ENCODE measurements at places on chromosomes 4 and X.

DNA sequence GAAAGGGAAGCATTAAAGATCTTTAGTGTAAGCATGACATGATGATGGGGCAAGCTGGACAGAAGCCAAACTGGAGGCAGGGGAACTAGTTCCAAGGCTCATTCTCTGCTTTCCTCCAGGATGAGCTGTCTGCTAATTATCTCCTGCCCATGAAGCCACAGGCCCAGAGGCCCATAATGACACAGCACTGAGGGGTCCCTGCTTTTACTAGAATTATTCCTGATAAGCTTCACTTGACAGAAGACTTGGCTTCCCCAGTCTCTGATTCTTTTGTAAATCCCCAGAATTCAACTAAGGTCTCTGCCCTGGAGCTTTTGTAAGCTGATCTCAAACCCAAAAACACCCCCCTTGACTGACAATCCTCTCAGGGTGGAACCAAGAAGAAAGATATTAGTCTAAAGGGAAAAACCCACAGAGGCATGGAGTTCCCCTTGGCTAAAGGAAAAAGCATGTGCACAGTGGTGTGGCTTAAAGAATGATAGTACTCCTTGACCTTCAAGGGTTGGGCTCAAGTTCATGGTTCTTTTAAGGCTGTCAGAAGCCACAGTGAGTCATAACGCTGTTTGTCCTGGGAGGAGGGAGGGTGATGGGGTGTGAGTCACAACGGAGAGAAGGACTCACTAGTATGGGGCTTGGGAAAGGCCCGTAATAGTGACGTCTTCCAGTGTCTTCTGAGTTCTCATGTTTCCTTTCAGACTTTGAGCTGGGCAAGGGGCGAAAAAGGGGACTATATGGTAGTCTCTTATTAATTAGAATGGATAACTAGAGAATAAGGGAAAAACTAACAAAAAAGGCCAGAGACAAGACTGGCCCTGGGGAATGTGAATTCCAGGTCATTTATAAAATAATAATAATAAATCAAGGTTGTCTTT lies 146.0 kb upstream of the CPEB2 start:
- peak; percentile 17 for DNase-seq
- no peaks in the 10 kb centered on the region for H3K36me3 ChIP-seq
- no peak overlapping the region for H3K4me3 ChIP-seq
- H3K4me1 ChIP-seq: peaks cover 13% of the 10 kb centered on the region

GRCh38 chr4:78650106-78651024 lies 98.8 kb downstream of the ANXA3 start:
- DNase-seq: no peak
- H3K27me3 ChIP-seq: no peaks in the 10 kb centered on the region
- no peaks in the 10 kb centered on the region for H3K4me1 ChIP-seq
- H3K36me3 ChIP-seq: no peaks in the 10 kb centered on the region

DNA sequence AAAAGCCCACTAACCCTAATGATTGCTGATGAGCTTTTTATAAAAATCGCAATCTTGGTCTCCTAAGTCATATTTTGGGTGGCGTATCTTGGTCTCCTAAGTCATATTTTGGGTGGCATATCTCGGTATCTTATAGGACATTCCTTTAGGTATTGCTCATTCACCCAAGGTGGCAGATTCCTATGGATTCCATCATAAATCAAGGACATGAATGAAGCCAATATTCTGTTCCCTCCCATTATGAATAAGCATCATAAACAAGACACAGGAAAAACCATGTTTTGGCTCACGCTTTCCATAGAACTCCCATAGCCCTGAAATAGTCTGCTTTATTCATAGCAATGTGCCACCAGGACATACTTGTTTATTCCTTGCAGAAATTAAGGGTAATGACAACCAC lies 95.0 kb upstream of the CD99 start:
- H3K36me3 ChIP-seq: no peaks in the 10 kb centered on the region
- DNase-seq: no peak
- no peaks in the 10 kb centered on the region for H3K4me1 ChIP-seq
- H3K27me3 ChIP-seq: no peaks in the 10 kb centered on the region

- DNase-seq: no peak
- no peaks in the 10 kb centered on the region for H3K4me1 ChIP-seq
- H3K27ac ChIP-seq: no peak overlapping the region
- H3K27me3 ChIP-seq: no peaks in the 10 kb centered on the region
These were observed 51.9 kb upstream of the INTU start for GRCh38 chr4:127580891-127581290.

- no peaks in the 10 kb centered on the region for H3K27me3 ChIP-seq
- no peak overlapping the region for H3K4me3 ChIP-seq
- no peaks in the 10 kb centered on the region for H3K36me3 ChIP-seq
- H3K4me1 ChIP-seq: no peaks in the 10 kb centered on the region
These were observed 217.0 kb downstream of the SOWAHB start for GRCh38 chr4:76680952-76681351.

GRCh38 chr4:42167709-42168108 lies 15.3 kb upstream of the BEND4 start:
- no peaks in the 10 kb centered on the region for H3K36me3 ChIP-seq
- DNase-seq: no peak
- no peak overlapping the region for H3K4me3 ChIP-seq

DNA sequence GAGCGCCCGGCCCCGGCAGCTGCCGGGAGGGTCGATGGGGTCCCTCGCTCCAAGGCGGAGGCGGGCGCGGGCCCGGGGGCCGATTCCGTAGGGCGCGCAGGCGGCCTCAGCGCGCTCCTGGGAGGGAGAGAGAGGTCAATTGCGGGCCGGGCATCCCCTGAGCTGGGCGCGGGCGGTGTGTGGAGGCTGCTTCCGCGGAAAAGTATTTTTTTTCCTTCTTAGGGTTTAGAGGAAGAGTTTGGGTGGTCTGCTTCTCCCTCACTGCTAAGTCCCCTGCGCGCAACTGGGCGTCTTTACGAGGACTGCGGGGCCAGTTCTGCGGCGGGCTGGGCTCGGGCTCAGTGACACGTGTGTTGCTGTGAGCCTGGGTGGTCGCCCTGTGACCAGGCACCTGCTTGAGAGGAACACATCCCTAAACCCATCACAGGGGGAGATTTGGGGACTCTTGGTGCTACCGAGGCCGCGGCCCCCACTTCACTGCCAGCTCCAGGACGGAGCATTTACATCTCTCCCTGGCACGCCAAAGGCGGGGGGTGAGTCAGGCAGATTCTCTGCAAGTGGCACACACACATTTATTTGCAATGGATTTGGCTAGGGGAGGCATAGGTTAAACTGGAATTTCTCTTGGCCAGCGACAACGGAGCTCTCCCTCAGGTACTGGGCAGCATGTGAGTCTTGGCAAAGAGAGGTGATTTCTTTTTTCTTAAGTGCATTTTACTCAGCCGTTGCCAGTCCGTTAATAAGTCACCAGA lies 151.2 kb upstream of the SLC4A4 start:
- H3K4me1 ChIP-seq: no peaks in the 10 kb centered on the region
- no peaks in the 10 kb centered on the region for H3K36me3 ChIP-seq
- no peak overlapping the region for H3K27ac ChIP-seq
- DNase-seq: no peak
- H3K4me3 ChIP-seq: peak overlapping the region; percentile 71
- H3K27me3 ChIP-seq: no peaks in the 10 kb centered on the region

DNA sequence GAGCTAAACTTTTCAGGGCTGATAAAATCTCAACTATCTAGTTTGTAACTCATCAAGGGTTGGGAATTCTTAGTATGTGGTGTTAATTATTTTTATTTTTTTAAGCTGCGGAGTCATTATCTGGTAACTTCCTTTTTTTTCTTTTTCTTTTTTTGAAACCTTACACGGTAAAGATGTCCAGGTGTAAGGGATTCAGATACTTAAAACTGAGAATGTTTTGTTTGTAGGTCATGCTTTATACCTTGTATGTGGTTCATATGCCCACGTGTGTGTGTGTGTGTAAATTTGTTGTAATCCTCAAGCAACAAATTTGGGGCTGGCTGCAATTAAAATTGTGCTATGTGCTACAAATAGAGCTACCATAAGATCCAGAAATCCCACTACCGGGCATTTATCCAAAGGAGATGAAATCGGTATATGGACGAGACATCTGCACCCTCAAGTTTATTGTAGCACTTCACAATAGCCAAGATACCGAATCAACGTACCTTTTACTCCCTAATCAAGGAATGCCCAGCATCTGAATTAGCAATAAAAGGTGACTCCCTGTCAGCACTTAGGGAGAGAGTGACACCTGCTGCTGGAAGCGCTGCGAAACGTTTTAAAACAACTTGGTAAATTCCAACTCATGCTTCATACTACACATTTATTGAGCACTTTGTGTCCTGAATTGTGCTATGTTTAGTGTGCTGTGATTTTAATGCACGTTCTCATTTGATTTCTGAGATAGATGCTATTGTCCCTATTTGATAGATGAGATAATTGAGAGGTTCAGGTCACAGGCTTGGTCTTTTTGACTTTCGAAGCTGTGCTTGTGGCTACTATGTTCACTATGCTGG lies 16.1 kb downstream of the MSMO1 start:
- no peaks in the 10 kb centered on the region for H3K27me3 ChIP-seq
- DNase-seq: no peak
- no peaks in the 10 kb centered on the region for H3K36me3 ChIP-seq
- no peaks in the 10 kb centered on the region for H3K4me1 ChIP-seq

GRCh38 chr4:136558940-136559494 lies 973.3 kb downstream of the PCDH18 start:
- DNase-seq: no peak
- no peaks in the 10 kb centered on the region for H3K36me3 ChIP-seq
- H3K4me1 ChIP-seq: no peaks in the 10 kb centered on the region
- H3K27me3 ChIP-seq: no peaks in the 10 kb centered on the region
- H3K27ac ChIP-seq: no peak overlapping the region

- H3K36me3 ChIP-seq: no peaks in the 10 kb centered on the region
- DNase-seq: no peak
- H3K4me3 ChIP-seq: no peak overlapping the region
- H3K27ac ChIP-seq: no peak overlapping the region
- no peaks in the 10 kb centered on the region for H3K4me1 ChIP-seq
These were observed 81.2 kb downstream of the ADAM29 start for GRCh38 chr4:174999407-174999806.

DNA sequence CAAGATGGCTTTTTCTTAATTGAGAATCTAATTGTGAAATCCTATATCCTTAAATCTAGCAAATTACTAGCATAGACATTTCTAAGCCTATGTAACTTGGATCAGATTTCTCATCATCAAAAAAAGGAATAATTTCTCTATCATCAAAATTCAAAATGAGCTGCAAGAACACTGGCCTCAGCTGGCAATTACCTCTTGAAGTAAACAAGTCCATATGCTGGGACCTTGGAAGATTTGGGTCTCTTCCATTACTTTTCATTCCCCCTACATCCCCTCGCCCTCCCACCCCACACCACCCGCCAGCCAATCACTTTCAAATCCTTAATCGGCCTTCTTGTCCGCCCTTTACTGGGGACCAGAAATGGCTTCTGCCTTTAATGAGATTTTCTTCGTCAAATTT lies 23.3 kb upstream of the MBTPS2 start:
- no peaks in the 10 kb centered on the region for H3K36me3 ChIP-seq
- H3K4me3 ChIP-seq: no peak overlapping the region
- H3K27ac ChIP-seq: no peak overlapping the region
- no peaks in the 10 kb centered on the region for H3K4me1 ChIP-seq
- H3K27me3 ChIP-seq: peaks cover 4% of the 10 kb centered on the region

GRCh38 chr4:153788413-153789276 lies at the start of gene SFRP2:
TSS of gene SFRP2 (minus strand) at chr4:153789083. CDS start at chr4:153788835, 248 bp downstream.
- DNase-seq: peak; percentile 18
- peaks cover 69% of the 10 kb centered on the region for H3K4me1 ChIP-seq
- H3K27me3 ChIP-seq: no peaks in the 10 kb centered on the region
- H3K36me3 ChIP-seq: no peaks in the 10 kb centered on the region
- peak within 1 kb of the TSS; percentile 57 for H3K27ac ChIP-seq

- peak; percentile 31 for DNase-seq
- H3K36me3 ChIP-seq: no peaks in the 10 kb centered on the region
- no peaks in the 10 kb centered on the region for H3K27me3 ChIP-seq
- H3K4me3 ChIP-seq: no peak overlapping the region
These were observed 105.4 kb downstream of the ANXA3 start for GRCh38 chr4:78656968-78657445.

DNA sequence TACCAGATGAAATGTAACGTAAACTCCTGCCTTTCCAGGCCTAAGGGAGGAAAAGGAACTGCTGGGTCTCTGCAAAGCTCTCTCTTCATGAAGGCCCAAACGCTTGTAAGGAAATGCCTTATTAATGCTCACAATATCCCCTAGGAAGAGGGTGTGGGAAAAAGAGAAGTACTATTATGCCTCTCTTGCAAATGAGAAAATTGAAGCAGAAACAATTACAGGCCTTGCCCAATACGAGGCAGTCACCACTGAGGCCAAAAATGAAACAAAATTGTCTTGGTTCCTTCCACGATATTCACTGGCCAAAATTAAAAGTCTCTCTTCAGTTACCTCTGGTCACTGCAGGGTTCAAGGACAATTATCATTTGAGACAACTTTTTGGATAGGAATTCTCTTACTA lies 3.2 kb downstream of the SCARB2 start:
- peak overlapping the region; percentile 97 for H3K27ac ChIP-seq
- DNase-seq: no peak
- H3K27me3 ChIP-seq: no peaks in the 10 kb centered on the region
- H3K36me3 ChIP-seq: no peaks in the 10 kb centered on the region

DNA sequence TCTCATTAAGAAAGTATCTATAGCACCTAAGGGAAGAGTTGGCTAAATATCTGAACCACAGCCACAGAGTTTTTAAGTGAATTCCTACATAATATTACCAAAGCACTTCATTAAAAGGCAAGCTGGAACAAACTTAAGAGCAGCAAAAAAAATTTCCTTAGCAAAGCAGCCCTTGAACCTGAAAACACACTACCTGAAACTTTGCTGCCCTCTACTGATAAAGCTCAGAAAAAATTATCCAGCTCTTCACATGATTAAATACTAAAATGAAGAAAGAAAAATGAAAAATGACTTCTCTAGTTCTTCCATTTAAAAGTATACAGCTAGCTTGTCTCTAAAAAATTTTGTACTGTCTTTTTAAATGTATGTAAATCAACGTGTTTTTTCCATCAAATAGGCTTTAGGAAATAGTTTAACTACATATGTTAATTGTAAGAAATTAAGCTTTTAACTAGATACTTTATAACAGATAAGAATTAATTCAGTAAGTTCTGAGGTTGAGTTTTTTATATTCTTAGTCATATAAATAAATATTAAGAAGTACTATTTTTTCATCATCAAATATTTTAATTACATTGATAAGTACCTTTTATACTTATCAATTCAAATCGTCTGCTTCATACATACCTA lies 156.1 kb downstream of the STPG2 start:
- H3K4me3 ChIP-seq: no peak overlapping the region
- no peak for DNase-seq
- no peaks in the 10 kb centered on the region for H3K27me3 ChIP-seq
- H3K4me1 ChIP-seq: no peaks in the 10 kb centered on the region

Data from tibial nerve (tissue), 4 donors.